Naive thymus-derived CD4-positive, alpha-beta T cell (primary cell): ENCODE measurements at places on chromosomes 3 and 15. TPM values are rescaled to one million over a fixed set of nuclear protein-coding genes. Genes with fewer than 3 reads are reported as not detected.

Gene PLXNA1
- polyA plus RNA-seq: 1.6 TPM

Gene IL12A
- polyA plus RNA-seq: 0.17 TPM

Gene CTXND1
- not detected for polyA plus RNA-seq

GRCh38 chr15:84953726-84954125 lies 27.9 kb upstream of the PDE8A start:
- DNase-seq: no peak
